Pericardium fibroblast (primary cell): ENCODE measurements at places on chromosomes 6 and 20. TPM values are rescaled to one million over a fixed set of nuclear protein-coding genes. Genes with fewer than 3 reads are reported as not detected.

Gene NINL
- total RNA-seq, result 6.0 and 10.2 TPM in 2 replicates

Gene NMBR
- not detected in 2 replicates for total RNA-seq

Gene ADGB
- total RNA-seq, result not detected in 2 replicates

Gene DXO
- 13.5 and 15.4 TPM in 2 replicates for total RNA-seq

Gene USP49
- total RNA-seq, result 0.60 and 0.70 TPM in 2 replicates

Gene SCRT2
- total RNA-seq, result not detected in 2 replicates

Gene CCDC170
- 0.94 TPM in 1 of 2 replicates, not detected in the other for total RNA-seq

Gene CHRNA4
- not detected in 2 replicates for total RNA-seq

Gene MRPS26
- 43.1 and 59.0 TPM in 2 replicates for total RNA-seq

Gene MUC21
- total RNA-seq, result not detected in 2 replicates

Gene TREM2
- not detected in 2 replicates for total RNA-seq

Gene PDE7B
- total RNA-seq, result 7.5 and 7.7 TPM in 2 replicates

Gene C6orf52
- 0.23 TPM in 1 of 2 replicates, not detected in the other for total RNA-seq

Gene LCA5
- 3.7 and 4.2 TPM in 2 replicates for total RNA-seq

Gene ID4
- total RNA-seq, result 3.1 and 18.4 TPM in 2 replicates

Gene NRN1
- 1.2 TPM in 1 of 2 replicates, not detected in the other for total RNA-seq

Gene KHDC1
- 4.1 and 4.6 TPM in 2 replicates for total RNA-seq
